ENCODE measurements at places on chromosomes 2 and 18.

DNA sequence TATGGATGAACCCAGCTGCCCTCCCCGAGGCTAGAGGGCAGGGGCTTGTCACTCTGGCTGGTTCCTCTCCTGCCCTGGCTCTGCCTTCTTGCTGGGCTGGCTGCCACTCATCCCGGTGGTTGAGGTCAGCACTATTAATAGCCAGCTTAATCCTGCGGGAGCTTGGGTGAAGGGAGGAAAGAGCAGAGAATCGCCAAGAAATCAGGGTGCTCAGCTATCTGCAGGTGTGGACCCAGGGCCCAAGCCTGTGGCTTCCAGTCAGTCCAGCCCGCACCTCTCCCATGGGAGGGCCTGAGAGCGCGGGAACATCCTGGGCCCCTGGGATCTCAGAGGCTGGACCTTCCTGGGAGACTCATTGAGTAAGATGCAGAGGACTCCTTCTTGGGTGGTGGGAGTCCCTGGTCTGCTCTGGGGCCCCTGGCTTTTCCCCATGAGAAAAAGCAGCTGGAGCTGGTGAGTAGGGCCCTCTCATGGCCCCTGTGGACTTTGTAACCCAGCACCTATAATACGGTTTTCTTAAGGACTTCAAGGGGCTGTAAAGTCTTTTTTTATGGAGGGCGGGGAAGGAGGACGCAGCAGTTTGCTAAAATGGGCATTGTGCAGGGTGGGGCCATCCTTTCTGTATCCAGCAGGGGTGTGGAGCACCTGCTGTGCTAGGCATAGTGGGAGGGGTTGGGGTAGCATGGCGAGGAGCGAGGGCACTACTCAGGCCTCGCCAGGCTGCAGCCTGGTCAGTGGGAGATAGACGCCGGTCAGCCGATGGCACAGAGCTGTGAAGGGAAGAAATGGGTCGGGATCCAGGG is 27.4 kb upstream of the CNNM3 start:
- DNase-seq: no peak

GRCh38 chr2:64838817-64839216 is 150.4 kb upstream of the SLC1A4 start:
- DNase-seq: no peak

DNA sequence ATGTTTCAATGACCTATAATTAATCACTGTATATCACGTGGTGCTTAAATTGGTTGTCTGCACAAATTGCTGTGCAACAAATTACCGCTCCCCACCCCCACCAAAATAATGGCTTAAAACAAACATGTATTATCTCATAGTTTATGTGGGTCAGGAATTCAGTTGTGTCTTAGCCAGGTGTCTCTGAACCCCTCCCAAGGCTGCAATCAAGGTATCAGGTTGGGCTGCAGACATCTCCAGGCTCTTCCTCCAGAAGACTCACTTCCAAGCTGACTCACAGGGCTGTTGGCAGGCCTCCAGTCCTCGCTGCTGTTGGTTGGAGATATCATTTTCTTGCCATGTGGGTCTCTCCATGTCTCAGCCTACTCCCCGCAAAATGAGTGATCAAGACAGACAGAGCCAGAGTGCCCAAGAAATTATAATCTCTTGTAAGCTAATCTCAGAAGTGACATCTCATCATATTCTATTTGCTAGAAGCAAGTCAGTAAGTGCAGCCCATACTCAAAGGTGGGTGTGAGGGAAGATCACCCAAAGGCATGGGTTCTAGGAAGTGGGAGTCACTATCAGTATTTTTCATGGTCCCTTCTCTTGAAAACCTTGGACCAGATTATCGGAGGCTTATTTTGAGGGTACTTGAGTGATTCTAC is 38.4 kb downstream of the SPC25 start:
- DNase-seq: peak; percentile 98

DNA sequence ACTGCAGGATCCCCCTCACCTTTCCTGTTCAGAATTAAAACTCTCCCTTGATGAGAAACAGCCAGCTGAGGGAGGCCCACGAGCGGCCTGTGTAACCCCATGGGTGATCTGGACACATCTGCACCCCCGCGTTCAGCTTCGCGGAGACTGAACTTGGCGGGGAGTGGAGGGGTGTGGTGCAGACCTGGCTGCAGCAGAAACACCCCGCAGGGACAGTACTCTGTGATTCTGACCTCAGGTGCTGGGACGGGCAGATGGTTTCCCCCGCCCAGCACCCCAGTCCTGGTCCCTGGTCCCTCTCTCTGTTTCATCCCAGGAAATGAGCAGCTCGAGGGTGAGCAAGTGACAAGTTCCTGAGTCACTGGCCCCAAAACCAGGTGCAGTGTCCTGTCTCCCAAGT is 41.2 kb downstream of the GBX2 start:
- no peak for DNase-seq

GRCh38 chr2:96188821-96189526 is 19.7 kb downstream of the STARD7 start:
- no peak for DNase-seq

GRCh38 chr18:74243127-74243526 is 48.6 kb downstream of the CYB5A start:
- DNase-seq: no peak

- no peak for DNase-seq
Observed at GRCh38 chr18:43539862-43540261, 262.6 kb upstream of the SYT4 start.

- no peak for DNase-seq
Observed at GRCh38 chr2:239905306-239905705, 119.8 kb downstream of the NDUFA10 start.

DNA sequence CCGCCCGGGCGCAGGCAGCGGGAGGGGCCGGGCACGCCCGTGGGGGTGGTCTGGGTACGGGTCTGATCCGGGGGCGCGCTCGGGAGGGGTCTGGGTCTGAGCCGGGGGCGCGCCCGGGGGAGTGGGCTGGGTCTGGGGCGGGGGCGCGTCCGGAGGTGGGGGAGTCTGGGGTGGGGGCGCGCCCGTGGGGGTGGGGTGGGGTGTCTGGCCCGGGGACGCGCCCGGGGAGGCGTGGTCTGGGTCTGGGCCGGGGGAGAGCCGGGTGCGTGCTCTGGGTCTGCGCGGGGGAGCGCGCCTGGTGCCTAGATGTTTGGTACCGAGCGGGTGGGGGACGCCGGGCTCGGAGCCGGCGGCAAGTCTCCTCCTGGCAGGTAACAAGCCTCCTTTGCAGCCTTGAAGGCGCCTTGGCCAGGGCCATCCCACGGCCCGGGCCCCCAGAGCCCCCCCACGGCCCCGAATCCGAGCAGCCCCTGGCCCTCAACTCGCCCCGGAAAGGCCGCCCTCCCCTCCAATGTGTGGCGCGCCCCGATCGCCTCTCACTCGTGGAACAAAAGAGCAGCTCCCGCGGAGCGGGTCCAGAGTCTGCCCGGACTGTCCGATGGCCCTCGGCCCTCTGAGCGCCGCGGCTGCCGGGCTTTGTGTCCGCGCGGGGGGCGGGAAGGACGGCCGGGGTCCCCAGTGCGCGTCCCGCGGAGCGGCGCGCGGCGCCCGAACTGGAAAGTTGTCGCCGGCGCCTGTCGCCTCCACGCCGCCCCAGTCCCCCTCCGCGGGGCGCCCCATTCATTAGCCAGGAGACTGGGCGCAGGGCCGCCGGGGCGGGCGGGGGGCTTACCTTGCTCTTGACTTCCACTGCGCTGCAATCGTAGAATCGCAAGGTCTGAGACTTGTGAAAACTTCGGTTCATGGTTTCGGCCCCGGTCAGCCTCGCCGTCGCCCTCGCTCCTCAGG is 595 bp downstream of the PARD6G start:
- no peak for DNase-seq

GRCh38 chr2:192773044-192773443 is 578.3 kb upstream of the TMEFF2 start:
- DNase-seq: no peak

GRCh38 chr2:62143696-62144095 is 52.2 kb upstream of the B3GNT2 start:
- no peak for DNase-seq

GRCh38 chr2:239285071-239285931 is 115.5 kb downstream of the HDAC4 start:
- DNase-seq: peak; percentile 82

- DNase-seq: no peak
Observed at GRCh38 chr2:151869291-151869690, 41.1 kb upstream of the ARL5A start.

- DNase-seq: no peak
Observed at GRCh38 chr18:74342416-74343043, 26.9 kb downstream of the C18orf63 start.

- DNase-seq: no peak
Observed at GRCh38 chr18:79898952-79899608, 52.4 kb downstream of the SLC66A2 start.

DNA sequence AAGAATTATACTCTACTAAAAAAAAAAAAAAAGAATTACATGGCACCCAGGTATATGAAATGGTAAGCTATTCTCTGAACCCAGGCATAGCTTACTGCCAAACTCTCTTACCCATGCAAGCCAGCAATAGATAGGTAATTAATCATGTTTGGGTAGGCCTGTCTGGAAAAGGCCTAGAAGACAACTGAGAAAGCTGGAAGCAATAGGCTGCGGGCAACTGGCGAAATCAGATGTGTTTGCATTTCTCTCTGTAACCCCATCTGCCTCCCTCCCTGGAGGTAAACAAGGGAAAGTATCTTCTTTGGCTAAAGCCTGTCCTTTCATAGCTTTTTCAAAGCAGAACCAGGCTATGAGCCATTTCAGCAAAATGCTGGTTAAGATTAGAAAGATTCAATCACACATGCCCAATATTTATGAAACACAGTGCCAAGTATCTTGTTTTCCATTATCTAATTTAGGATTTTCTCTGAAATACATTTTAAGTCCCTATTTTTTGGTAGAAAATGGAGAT is 934.8 kb upstream of the DDX18 start:
- no peak for DNase-seq
